ENCODE measurements at places on chromosomes 6 and 20.

- no peak for DNase-seq
These were observed 1.4 kb downstream of the TRAM2 start for GRCh38 chr6:52575502-52575892.

- DNase-seq, result no peak
These were observed 15.2 kb downstream of the CHMP4B start for GRCh38 chr20:33826270-33826897.

DNA sequence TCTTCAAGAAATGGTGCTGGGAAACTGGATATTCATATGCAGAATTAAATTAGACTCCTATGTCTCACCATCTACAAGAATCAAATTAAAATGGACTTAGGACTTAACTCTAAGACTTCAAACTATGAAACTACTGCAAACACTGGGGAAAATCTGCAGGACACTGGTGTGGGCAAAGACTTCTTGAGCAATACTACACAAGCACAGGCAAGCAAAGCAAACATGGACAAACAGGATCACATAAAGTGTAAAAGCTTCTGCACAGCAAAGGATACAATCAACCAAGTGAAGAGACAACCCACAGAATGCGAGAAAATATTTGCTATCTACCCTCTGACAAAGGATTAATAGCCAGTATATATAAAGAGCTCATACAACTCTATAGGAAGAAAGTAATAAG is 1161.1 kb upstream of the CITED2 start:
- no peak for DNase-seq

DNA sequence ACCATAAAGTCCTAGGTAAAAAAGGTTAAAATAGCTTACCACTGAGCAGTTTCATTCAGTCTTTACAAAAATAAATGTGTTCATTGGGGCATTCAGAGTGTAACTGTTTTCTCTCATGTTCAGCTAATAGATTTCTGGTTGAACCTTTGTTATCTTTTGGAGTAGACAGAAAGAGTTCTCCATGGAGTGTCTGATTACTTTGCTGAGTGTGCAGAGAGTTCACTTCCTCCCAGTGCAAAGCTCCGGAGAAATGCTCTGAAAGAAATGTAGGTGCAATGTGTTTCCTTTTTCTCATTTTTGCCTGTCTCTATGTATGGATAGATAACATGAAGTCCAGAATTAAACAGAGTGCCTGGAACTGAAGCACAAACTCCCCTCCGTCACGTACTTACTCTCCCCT is 52.6 kb downstream of the JAG1 start:
- no peak for DNase-seq

DNA sequence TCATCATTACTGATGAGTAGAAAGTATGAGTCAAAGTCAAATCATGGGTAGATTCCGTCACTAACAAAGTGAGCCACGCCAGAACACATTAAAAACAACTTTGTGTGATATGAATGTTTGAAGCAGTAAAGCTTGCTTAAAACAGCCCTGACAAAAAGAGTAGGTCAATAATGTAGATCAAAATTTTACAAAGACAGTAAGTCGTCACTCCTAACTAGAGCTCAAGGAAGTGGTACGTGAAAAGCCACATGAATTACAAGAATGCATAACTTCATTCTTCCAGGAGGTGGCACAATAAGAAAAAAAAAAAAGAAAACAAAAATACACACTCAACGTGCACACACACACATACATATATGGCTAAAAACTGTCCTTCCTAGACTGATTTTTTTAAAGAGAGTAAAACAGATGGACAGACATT is 69.9 kb downstream of the HACE1 start:
- DNase-seq, result peak; percentile 20

DNA sequence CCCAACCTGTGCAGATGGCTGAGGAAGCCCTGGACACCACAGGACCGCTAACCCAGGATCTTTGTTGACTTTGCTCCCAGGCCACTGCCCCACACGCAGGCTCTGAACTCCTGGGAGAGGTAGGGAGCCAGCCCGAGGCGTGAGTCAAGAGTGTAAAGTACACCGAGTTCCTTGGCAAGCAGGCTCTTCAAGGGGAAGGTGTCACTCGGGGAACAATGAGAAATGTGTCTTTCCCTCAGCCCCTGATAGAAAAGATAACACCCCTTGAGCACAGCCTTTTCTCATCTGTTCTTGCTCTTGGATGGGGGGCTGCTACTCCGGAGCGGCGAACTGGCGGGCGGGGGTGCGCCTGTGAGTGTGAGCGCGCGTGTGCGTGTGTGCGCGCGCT is 472 bp upstream of the EDN3 start:
- DNase-seq, result no peak

DNA sequence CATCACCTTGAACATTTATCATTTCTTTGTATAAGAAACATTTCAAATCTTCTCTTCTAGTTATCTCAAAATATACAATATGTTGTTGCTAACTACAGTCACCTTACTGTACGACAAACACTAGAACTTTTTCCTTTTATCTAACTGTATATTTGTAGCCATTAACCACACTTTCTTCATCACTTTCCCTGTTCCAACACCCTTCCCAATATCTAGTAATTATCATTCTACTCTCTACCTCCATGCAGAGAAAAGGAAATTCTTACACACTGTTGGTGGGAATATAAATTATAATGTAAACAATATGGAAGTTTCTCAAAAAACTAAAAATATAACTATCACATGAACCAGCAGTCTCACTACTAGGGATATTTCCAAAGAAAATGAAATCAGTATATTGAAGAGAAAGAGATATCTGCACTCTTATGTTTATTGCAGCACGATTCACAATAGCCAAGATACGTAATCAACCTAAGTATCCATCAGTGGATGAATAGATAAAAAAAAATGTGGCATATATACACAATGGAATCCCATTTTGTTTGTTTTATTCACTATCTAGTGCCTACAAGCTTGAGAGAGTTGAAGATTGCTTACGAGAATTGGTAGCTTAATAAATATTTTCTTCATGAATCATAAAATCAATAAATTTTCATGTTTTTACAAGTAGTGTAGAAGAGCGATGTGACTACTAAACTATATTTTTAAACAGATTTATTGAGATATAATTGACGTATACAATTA is 2.4 kb downstream of the RHAG start:
- DNase-seq, result no peak

DNA sequence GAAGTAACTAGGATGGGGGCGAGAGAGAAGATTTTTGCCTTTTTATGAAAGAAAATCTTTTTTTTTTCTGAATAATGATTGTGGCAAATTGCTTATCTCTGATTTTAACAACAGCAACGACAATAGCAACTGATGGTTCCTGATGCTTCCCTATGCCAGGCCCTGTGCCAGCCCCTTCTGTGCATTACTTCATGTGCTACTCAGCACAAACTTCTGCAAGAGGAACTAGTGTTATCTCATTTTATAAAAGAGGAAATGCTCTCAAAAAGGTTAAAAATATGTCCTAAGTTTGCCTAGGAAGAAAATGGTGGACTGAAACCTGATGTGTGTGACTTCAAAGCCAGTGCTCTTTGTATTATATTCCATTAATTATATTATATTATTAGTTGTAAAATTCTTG is 74.0 kb upstream of the RALGAPA2 start:
- DNase-seq, result no peak

- no peak for DNase-seq
These were observed 59.2 kb downstream of the RBM38 start for GRCh38 chr20:57450419-57450818.

GRCh38 chr6:3913077-3913957 is 64.1 kb downstream of the FAM50B start:
- peak; percentile 97 for DNase-seq

- no peak for DNase-seq
These were observed 3.9 kb upstream of the PHF20 start for GRCh38 chr20:35767683-35768481.

- no peak for DNase-seq
These were observed 334.5 kb downstream of the HDGFL1 start for GRCh38 chr6:22903826-22904225.

GRCh38 chr6:95240514-95240913 is 336.8 kb upstream of the MANEA start:
- DNase-seq, result no peak

DNA sequence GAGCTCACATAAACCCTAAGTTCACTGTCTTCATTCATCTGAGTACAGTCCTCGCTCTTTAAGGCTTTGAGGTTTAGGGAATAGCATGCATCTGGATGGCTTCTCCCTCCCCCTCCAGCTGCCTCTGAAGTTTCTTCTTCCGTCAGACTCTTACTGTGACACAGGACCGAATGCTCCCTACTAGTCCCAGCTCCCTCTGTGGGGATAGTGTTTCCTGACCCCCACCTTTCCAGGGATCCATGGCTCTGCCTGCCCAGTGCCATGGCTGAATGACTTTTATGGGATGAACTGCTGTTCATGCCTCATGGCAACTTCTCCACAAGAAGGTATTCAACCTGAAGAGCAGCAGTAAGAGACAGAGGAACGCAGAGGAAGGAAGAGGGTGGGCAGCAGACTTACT is 79.8 kb upstream of the EMILIN3 start:
- DNase-seq, result no peak

DNA sequence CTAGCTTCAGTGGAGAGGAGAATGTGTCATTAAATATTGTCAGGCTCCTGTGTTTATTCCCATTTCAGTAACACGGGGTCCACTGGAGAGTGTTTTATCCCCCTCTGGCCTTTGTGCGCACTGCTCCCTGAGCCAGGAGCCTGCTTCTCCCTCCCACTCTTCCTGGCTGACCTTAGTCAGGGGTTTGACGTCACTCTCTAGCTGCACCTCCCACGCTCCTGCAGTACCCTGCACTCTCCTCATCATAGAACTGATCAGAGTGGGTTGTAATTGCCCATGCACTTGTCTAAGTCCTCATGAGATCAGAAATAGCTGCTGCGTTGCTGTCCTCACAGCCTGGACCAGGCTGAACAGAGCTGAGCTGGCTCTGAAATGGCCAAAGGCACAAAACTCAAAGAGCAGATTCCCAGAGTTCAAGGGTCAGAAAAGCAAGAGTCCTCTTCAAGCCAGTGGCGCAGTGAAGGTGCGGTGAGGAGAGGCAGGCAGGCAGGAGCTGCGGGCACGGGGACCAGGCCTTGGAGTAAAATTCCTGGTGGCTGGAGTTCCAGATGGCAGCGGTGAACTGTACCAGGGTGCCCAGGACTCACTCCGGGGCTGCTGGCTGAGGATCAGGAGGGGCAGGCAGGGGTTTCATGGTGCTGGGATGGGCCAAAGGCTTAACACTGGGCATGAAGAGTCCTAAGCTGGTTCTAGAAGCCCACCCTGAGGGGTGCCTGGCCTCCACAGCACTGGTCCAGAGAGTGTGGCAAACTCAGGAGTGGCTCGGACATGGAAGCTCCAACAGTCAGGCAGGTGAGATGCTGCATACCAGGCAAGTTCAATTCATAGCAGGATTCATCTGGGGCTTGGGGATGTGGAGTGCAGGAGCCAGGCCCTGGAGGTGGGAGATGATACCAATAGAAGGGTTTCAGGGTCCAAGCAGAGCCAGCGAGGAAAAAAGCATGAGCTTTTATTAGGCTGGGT is 170.9 kb downstream of the SCP2D1 start:
- no peak for DNase-seq

DNA sequence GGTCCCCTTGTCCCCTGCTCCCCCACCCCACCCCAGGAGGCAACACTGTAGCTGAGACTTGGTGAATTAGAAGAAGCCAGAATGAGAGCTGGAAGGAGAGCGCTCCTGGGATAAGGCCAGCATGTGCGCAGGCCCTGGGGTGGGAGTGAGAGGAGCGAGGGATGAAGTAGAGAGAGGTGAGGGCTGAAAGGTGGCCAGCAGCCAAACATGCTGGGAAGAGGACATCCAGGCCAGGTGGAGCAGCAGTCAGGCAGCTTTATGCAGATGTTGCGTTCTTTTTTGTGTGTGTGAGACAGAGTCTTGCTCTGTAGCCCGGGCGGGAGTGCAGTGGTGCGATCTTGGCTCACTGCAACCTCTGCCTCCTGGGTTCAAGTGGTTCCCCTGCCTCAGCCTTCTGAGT is 2.2 kb upstream of the BPIFB1 start:
- DNase-seq, result no peak

- DNase-seq, result no peak
These were observed 142.1 kb downstream of the HAO1 start for GRCh38 chr20:7798176-7798575.

DNA sequence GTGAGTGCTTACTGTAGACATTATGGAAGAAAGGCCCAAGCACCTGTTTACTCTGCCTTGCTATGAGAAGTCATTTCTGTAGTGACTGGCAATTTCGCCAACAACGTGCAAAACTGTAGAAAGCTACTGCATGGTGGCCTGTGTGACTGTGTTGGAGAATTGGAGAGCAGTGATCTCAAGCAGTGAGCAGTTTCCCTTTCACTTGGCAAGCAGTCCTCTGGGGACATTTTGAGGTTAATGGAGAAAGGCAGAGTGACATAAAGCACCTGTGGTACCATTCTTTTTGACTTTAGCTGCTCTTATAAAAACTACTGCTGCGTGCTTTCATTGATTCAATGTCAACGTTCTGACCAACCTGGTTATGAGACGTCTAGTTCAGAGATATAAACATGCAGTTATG is 382.6 kb upstream of the JAG1 start:
- no peak for DNase-seq

GRCh38 chr6:118401325-118401975 is 146.6 kb upstream of the PLN start:
- DNase-seq, result no peak

- DNase-seq, result no peak
These were observed 38.0 kb downstream of the PHIP start for GRCh38 chr6:79040083-79040482.

DNA sequence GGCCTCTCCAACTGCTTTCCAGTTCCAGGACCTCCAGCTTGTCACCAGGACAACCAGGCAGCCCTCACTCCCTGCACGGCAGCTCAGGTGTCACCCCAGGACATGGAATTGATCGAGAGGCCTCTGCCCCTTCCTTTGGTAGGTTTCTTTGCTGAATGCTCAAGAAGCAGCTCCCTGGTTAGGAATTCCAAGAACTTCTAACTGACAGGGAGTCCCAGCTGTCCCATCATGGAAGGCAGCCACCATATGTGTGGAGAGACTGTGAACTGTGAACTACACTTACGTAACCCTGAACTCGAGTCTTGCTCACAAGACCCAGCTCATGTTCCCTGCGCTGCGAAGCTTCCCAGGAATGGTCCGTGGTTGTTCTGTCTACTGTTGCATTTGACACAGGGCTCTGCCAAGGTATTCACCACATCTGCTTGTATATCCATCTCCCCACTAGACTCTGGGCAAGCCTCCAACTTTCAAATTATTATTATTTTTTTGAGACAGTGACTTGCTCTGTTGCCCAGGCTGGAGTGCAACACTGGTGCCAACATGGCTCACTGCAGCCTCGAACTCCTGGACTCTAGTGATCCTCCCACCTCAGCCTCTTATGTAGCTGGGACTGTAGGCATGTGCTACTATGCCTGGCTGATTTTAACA is 35.7 kb downstream of the MGME1 start:
- no peak for DNase-seq

- DNase-seq, result no peak
These were observed 196.1 kb downstream of the LRFN2 start for GRCh38 chr6:40391086-40391485.

DNA sequence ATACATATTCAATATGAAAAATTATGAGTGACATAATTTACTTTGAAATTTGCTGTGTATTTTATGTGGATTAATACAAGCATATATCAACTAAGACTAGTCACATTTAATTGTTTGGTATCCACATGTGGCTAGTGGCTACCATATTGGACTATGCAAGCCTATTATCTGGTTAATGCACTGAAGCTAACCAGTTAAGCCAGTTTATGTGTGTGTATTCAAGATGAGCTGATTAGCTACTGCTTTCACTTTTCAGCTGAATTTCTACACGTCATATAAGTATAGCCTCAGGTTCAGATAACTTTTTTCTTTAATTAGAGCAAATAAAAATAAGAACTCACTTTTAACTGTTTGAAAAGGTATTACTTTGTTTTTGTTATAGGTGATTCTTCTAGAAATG is 903.7 kb downstream of the TFAP2A start:
- DNase-seq, result no peak
